ENCODE measurements at places on chromosomes 2 and 18. TPM values are rescaled to one million over a fixed set of nuclear protein-coding genes. Genes with fewer than 3 reads are reported as not detected.
A peak's percentile ranks its signal among the peaks of the same experiment; 100 is the strongest.

GRCh38 chr2:205273627-205274026, 408.7 kb upstream of the NRP2 start:
- no peak overlapping the region for H3K27ac ChIP-seq
- H3K36me3 ChIP-seq: no peaks in the 10 kb centered on the region
- no peaks in the 10 kb centered on the region for H3K4me1 ChIP-seq
- DNase-seq: no peak

GRCh38 chr2:107402330-107402729, 424.4 kb upstream of the RGPD4 start:
- H3K27me3 ChIP-seq: no peaks in the 10 kb centered on the region
- H3K4me1 ChIP-seq: no peaks in the 10 kb centered on the region
- no peaks in the 10 kb centered on the region for H3K36me3 ChIP-seq
- DNase-seq: no peak
- no peak overlapping the region for H3K4me3 ChIP-seq
- H3K27ac ChIP-seq: no peak overlapping the region

DNA sequence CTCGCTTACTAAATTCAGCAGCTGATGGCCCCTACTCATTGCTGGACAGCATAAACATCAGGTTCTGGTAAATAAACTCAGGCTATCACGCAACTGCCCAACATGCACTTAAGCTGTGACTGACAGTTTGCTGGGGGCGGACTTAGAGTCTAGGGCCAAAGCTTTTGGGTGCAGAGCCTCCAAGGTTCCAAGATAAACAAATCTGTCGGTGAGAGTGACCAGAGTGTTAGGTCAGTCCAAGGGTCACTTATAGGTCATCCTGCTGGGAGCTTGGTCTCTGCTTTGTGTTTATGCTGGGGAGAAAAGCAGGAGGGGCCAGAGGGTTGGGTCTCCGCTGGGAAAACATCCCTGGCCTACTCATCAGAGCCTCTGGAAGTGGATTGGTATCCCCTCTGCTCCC, 188.6 kb upstream of the GATA6 start:
- no peaks in the 10 kb centered on the region for H3K27me3 ChIP-seq
- DNase-seq: no peak
- no peaks in the 10 kb centered on the region for H3K36me3 ChIP-seq
- no peak overlapping the region for H3K27ac ChIP-seq

DNA sequence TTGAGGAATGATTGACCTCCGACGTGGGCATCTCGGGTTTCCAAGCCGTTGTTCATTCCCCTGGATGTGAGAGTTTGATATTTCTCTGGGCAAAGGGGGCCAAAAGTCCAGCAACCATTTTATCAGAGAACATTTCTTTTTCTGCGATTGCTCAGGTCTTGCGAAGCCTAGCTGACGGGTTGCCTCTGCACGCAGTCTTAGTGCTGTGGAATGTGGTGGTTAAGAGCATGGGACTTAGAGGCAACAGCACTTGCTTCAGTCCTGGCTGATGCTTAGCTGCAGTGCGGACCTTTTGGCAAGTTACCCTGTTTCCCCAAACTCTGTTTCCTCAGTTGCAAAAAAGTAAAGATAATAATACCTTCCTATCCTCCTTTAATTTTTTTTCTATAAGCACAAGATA, 45.0 kb downstream of the FAP start:
- no peaks in the 10 kb centered on the region for H3K4me1 ChIP-seq
- H3K4me3 ChIP-seq: no peak overlapping the region
- no peaks in the 10 kb centered on the region for H3K27me3 ChIP-seq
- H3K27ac ChIP-seq: no peak overlapping the region
- DNase-seq: no peak

DNA sequence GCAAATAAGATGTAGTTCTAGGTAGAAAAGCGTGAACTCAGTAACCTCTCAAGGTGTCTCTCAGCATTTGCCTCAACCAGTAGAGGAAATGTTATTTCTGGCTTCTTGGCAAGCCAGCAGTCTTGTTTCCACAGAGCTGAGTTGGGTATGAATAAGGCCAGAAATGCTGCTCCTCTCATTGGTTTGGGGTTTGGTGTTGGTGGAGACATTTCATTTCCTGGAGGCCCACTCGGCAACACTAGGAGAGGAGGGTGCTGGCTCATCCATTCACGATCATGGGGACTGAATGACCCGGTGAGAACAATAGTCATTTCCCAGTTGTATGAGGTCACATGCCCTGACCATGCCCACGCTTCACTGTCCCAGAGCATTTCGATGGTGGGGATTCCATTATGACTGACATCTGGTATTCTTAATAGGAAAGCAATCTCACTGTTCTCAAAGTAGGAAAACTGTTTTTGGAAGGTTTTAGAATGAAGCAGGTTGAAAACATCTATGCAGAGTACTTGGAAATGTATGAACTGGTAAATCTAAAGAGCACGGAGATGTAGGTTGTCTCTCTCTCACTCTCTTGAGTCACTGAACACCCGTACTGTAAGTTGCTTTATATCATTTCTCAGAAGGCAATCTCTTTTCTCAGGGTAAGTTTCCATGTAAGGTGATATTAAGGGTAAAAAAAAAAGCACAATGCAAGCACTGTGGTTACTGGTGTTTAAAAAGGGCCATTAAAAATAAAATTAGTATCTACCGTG, 37.1 kb upstream of the CTLA4 start:
- H3K27ac ChIP-seq: no peak overlapping the region
- no peak for DNase-seq
- H3K4me1 ChIP-seq: peaks cover 9% of the 10 kb centered on the region
- no peaks in the 10 kb centered on the region for H3K36me3 ChIP-seq
- H3K4me3 ChIP-seq: no peak overlapping the region

DNA sequence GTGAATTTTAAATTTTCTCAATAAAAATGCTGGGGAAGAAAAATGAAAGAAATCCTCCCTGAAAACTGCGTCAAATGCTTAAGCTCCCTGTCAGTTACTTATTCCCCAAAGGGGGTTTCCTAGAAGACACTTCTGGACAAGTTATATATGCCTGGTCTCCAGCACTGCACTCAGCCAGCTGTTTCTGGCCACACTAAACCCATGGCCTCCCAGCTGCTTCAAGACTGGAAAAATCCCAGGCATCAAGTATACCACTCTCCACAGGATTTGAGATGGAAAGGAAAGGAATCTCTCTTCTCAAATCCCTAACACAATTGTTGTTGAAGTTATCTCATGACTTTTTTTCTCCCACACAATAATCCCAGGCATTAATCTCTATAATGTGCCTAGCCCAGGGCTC, 245.7 kb downstream of the NBAS start:
- H3K27ac ChIP-seq: no peak overlapping the region
- no peak for DNase-seq
- H3K4me1 ChIP-seq: peaks cover 17% of the 10 kb centered on the region

DNA sequence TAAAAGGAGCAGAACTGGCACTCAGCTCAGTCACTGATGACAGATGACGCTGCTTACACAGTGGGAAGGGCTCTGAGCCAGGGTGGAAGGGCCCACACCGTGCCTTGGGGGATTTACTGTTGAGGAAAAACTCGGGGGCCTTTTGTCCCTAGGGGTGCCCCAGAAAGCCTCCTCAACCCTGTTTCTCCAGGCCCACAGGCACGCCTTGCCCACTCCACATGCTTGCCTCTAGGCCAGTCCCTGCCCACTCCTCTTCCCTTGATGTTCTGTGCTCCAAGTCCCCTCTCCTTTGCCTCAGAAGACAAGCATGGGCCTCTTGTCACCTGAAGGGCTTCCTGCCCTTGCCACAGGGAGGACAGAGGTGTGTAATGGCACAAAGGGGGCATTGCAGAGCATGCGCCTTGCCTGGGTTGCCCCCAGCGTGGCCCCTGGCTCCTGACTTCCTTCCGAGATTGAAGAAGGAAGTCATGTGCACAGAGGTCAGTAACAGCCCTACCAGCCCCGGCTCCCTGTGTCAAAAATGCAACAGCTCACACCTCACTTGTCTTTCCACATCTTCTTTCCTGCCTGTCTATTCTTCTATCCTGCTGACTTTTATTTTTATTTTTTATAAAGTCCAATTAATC, 65.1 kb downstream of the LIPG start:
- H3K36me3 ChIP-seq: no peaks in the 10 kb centered on the region
- H3K4me3 ChIP-seq: no peak overlapping the region
- H3K27ac ChIP-seq: no peak overlapping the region
- H3K4me1 ChIP-seq: no peaks in the 10 kb centered on the region
- no peaks in the 10 kb centered on the region for H3K27me3 ChIP-seq

DNA sequence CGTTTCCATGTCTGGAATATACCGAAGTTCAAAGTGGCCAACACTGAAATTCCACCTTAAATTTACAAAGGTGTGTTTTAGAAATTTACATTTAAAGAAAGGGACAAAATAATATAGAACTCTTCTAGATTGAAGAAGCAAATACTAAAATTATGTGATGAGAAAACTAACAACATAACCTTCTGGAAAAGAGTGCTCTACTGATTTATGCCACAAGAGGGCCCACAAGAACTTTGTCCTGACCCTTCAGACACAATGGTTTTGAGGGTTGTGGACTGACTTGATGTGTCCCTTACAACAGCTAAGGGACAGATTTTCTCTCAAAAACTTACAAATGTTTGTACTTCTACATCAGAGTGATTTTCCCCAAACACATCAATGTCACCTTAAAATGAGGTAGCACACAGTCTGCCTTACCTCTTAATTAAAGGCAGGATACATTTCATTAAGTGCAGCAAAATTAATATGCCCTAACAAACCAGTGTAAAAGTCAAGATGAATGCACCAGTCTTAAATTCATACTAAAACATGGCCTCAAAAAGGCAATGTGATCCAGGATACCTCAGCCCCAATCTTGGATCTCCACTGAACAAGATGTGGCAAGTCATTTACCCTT, 36.2 kb downstream of the EIF2AK3 start:
- no peak overlapping the region for H3K4me3 ChIP-seq
- peak; percentile 33 for DNase-seq
- no peaks in the 10 kb centered on the region for H3K4me1 ChIP-seq
- no peaks in the 10 kb centered on the region for H3K27me3 ChIP-seq

GRCh38 chr2:51003345-51004192, 28.4 kb downstream of the NRXN1 start:
- H3K27ac ChIP-seq: no peak overlapping the region
- no peaks in the 10 kb centered on the region for H3K27me3 ChIP-seq
- no peaks in the 10 kb centered on the region for H3K36me3 ChIP-seq
- H3K4me1 ChIP-seq: no peaks in the 10 kb centered on the region
- no peak for DNase-seq

DNA sequence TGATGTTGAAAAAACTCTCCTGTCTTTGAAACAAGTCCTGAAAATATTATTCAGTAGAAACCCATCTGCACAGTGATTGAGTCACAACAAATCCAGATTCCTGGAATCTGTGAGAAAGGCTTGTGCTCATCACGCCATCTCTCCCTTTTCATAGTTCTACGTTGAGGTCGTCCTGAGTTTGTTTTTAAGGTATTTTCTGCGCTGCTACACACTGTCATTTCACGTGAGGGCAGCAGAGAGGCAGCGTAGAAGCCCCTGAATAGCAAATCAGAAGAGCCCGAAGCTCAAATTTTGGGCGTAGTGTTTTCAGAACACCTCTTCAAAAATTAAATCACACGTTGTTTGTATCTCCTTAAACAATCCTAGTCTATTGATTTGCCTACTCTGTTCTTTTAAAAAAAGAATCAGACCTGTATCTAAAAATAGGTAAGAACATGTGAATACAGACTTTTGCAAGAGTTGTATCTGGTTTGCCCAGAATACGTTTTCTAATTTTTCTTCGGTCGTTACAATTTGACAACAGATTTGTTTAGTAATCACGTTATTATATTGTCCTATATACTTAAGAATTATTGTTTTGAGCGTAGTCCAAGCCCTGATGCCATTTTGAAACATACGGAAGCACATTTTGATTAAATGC, 61.6 kb upstream of the SLC38A11 start:
- H3K27me3 ChIP-seq: no peaks in the 10 kb centered on the region
- H3K4me3 ChIP-seq: no peak overlapping the region
- H3K4me1 ChIP-seq: no peaks in the 10 kb centered on the region

MFSD2B gene
- 0.24 TPM for total RNA-seq

DLX1 gene
- total RNA-seq: not detected

CHRND gene
- not detected for total RNA-seq
